Activated CD8-positive, alpha-beta memory T cell treated with anti-CD3 and anti-CD28 coated beads for 48 hours (primary cell): ENCODE measurements at places on chromosomes 11 and 22.

DNA sequence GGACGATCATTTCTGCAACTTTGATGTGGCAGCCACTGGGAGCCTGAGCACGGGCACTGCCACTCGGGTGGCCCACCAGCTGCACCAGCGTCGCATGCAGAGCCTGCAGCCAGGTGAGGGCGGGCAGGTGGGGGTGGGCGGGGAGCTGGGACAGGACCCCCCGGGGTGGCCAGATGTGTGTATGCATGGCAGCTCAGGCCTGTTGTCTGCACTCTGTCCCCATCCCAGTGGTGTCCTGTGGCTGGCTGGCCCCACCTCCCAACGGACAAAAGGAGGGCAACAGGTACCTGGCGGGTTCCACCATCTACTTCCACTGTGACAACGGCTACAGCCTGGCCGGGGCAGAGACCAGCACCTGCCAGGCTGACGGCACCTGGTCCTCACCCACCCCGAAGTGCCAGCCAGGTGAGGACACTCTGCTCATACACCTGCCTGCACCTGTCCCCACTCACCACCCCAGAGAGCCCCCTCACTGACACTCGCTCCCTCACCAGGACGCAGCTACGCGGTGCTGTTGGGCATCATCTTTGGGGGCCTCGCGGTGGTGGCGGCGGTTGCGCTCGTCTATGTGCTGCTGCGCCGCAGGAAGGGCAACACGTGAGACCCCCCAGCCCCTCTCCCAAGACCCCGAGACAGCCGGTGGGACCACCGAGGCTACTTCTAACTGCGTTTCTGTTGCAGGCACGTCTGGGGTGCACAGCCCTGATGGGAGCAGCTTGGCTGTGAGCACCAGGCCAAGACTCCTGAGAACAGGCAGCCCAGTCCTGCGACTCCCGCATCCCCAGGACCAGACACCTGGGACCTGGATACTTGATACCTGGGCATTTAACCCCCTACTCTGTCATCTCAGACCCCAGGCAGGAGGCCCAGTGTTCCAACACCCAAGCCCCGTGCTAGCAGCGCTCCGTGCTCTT, 6.7 kb downstream of the SUSD2 start:
- no peak for DNase-seq

DNA sequence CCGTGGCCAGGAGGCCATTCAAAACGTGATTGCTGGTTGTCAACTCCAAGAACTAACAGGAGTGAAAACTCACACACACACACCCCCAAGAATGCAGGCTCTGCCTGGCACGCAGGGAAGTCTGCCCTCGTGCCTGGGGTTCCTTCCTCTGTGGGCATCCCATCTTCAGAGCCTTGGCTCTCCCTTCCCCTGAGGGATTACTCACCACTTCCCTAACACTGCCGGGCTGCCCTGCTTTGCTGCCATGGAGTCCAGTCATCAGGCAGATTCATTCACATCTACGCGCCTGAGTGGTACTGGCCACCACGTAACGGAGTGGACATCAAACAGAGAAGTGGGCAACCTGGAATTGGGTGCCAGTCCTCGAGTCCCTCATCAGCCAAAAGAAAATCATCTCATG, 120.7 kb upstream of the TMEM45B start:
- no peak for DNase-seq

DNA sequence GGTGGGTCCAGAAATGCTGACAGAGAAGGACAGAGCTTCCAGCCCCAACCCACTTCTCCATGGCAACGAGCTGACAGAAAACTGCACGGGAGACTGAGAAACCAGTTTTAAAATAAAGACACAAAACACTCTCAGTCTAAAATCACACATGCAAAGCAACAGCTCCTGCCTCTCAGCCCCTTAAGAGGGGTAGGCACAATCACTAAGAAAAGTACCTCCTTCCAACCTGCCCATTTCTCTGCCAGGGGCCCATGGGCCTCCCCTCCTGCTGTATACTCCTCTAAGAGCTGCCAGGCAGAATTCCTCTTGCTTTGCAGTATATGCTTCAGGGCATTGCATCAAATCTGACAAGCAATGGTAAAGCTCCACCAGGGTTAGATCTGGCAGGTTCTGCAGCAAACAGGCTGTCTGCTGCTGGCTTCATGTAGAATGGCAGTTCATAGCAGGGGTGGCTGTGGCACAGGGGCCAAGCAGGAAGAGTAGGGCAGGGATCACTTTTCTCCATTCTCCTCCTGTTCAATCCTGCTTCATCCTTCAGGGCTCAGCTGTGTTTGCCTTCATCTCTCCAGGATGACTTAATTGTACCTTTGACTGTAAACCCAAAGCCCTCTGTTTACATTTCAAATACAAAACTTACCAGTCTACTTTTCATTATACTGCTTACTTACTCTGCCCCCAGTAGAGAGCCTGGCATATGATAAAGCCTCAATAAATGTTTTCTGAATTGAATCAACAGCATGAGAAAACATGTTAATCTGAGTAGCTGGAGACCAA, 77.7 kb downstream of the KCNC1 start:
- DNase-seq = no peak

DNA sequence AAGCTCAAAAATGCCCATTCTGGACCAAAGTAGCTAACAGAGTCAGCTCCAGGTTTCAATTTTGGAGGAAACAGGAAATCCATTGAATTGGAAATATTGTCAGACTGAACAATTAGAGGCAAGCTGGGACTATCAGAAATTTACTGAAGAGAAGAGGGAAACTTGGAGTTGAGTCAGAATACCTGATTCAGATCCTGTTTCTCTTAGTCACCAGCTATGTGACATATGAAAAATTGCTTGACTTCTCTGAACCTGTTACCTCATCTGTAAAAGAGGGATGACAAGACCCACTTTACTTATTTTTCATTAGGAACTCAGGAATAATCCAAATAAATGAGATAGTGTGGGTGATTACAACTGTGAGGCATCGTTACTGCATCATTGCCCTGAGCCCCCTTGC, 148.9 kb upstream of the CADM1 start:
- no peak for DNase-seq

GRCh38 chr11:72776117-72776843, 17.6 kb downstream of the STARD10 start:
- DNase-seq = no peak

- DNase-seq = no peak
These were observed 31.8 kb upstream of the APOBEC3A start for GRCh38 chr22:38925571-38926041.

DNA sequence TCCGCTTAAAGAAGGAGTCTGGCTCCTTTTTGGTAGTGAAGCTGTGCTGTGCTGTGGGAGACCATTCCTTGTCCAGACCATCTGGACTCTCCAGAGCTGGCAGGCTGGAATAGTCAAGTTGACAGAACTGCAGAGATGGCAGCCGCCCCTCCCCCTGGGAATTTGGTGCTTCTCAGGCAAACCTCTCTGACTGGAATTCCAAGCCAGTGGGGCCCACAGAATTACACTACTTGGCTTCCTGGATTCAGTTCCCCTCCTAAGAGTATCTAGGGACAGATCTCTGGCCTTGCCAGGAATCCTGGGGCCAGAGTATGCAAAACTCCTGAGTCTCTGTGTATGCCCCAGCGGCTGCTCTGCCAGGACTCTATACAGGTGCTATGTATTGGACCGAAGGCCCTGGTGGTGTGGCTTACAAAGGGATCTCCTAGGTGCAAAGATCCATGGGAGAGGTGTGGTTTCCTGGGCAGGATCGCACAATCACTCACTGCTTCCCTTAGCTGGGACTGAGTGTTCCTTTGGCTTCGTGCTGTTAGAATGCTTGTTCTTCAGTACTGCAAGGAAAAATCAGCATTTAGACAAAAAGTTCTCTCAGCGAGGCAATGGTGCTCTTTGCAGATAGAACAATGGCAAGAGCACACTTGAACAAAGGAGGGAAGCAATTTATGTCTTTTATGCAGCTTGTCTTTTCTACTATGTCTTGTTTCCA, 86.8 kb downstream of the PRMT3 start:
- no peak for DNase-seq

GRCh38 chr11:114167771-114168448, 108.4 kb downstream of the ZBTB16 start:
- no peak for DNase-seq
